ENCODE measurements at places on chromosomes 12 and 14.

DNA sequence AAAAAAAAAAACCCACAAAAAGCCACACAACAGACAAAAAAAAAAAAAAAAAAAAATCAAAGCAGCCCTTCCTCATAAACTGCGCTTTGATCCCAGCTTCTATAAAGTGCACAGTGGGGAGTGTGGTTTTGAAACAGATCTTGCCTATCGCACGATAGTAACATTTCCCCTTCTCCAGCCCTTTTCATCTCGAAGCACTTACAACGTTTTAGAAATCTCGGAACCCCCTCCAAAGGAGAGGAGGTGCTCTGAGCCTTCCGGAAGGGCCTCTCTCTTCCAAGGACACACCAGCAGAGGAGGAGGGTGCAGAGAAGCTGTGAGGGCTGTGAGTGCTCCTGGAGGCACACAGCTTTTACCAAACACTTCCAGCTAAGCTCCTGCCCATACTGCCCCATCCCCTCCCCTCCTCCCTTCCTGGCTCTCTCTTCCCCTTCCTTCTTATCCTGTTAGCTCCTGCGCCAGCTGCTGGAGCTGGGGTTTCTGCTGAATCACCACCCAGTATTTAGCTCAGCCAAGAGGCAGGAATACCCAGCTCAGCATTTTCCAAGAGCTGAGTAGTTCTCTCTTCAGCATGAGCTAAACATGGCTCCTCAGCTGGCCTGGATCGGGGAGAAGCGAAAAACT lies 28.4 kb downstream of the SLC7A8 start:
- no peak for DNase-seq

DNA sequence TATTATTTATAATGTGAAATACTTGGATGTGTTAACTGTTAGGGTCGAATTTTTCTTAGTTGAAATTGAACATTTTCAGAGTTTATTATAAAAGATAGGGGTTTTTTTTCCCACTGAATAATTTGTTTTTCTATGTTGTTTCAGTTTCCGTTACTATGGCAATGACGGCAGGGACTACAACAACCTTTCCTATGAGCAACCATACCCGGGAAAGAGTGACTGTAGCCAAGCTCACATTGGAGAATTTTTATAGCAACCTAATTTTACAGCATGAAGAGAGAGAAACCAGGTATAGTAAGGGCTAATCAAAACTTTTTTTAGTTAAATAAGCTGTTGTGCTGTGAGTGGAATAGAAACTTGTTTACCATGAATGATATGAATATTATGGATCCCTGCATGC lies 35.1 kb upstream of the BMAL2 start:
- no peak for DNase-seq

- no peak for DNase-seq
These were observed 22.6 kb downstream of the CLSTN3 start for GRCh38 chr12:7152818-7153217.

DNA sequence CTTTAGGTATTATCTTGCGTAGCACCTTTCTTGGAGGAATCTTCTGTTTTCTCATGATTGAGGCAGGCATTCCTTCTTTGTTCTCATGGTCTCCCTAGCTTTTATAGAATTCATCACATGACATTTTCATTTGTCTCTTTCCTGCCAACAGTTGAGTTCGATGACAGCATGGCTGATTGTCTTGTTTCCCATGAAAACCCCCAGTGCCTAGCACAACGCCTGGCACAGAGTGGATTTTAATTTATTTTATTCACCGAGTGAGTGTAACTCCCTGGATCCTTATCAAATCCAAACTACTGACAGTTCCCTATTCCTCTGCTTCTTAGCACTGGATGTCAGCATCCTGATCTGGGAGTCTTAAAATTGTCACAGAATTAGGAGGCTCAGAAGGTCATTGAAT lies 182.6 kb downstream of the SUDS3 start:
- no peak for DNase-seq

DNA sequence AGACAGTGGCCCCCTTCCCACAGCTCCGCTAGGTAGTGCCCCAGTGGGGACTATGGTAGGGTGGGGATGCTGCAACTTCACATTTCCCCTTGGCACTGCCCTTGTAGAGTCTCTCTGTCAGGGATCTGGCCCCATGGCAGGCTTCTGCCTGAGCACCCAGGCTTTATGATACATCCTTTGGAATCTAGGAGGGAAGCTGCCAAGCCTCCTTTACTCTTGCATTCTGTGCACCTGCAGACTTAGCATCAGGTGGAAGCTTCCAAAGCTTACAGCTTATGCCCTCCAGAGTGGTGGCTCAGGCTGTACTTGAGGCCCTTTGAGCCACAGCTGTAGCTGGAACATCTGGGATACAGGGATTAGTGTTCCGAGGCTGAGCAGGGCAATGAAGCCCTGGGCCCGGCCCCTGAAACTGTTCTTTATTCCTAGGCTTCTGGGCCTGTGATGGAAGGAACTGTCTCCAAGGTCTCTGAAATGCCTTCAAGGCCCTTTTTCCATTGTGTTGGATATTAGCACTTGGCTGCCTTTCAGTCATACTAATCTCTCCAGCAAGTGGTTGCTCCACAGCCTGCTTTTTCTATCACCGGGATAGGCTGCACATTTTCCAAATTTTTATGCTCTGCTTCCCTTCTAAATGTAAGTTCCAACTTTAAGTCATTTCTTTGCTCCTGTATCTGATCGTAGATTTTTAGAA lies 22.2 kb upstream of the OR6J1 start:
- DNase-seq: no peak

GRCh38 chr14:61215222-61216020 lies 65.7 kb downstream of the TMEM30B start:
- no peak for DNase-seq

DNA sequence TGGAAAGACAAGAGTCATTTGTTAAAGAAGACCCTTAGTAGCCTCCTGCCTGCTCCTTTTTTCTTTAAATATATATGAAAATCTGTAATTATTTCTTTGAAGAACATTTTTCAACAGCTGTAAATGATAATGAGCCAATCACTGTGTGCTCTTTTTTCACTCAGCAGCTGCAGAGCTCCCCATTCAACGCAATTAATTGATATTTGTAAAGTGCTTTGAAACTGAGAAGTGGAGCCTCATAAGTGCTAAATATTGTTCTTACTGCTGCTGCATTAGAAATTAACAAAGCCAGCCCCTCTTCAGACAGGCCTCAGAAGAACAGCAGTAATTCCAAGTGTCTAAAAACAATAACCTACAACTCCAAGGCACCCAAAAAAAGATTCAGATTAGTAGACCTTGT lies 224.3 kb downstream of the GXYLT1 start:
- no peak for DNase-seq

- DNase-seq: no peak
These were observed 9.4 kb downstream of the SART3 start for GRCh38 chr12:108551535-108551934.

GRCh38 chr14:55540847-55541773 lies 38.9 kb upstream of the KTN1 start:
- no peak for DNase-seq

- no peak for DNase-seq
These were observed 567.2 kb downstream of the SNAPC1 start for GRCh38 chr14:62329427-62329826.

DNA sequence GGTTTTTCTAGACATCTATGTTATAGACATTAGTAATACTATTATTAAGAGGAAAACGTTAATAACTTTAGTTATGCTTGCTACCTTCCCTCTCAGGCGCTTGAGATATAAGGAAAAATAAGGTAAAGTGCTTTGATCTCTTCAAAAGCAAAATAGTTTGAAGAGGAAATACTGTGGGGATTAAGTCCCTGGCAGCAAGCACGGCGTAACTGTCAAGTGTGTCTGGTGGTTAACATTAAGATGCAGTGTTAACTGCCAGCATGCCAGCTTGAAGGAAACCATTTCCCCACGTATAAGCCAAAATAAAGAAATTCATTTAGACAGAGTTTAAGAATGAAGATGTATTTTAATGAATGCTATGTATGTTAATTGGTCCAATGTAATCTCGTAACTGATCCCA lies 31.8 kb downstream of the PELI2 start:
- DNase-seq: no peak

DNA sequence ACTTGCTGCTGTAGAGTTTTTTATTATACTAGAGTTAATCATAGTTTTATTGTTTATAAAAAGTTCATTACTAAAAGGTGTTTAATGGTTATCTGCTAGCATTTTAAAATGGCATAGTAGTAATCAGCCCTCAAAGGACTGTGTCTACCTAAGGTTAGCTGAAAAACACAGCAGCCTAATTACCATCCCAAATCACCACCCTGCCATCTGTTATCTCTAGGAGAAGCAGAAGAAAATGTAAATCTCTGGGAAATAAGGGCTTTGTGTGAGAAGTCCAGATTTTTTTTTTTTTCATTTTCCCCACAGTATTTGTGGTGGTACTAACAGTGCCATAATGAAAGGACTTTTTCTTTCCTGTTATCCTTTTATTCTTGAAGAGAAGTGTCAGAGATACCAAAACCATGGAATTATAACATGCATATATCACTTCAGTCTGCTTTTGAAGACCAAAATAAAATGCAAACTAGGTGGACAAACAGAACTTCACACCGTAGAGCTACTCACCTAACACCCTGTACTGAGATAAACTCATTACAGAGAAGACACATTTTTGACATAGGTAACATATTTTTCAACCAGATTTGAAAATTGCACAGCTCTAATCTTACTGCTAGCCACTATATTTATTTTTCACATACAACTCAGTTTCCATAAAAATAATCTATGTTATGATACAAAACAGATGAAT lies 876.2 kb downstream of the C12orf50 start:
- DNase-seq: no peak

- DNase-seq: no peak
These were observed 52.0 kb upstream of the SYNE2 start for GRCh38 chr14:63800651-63801375.

- peak; percentile 38 for DNase-seq
These were observed 5.8 kb upstream of the TBPL2 start for GRCh38 chr14:55446127-55446736.

- DNase-seq: no peak
These were observed 206.4 kb upstream of the GZMB start for GRCh38 chr14:24840204-24840893.

- DNase-seq: no peak
These were observed 905.4 kb downstream of the SLC16A7 start for GRCh38 chr12:60501124-60501729.

- DNase-seq: no peak
These were observed 32.5 kb downstream of the PACS2 start for GRCh38 chr14:105346876-105347586.

DNA sequence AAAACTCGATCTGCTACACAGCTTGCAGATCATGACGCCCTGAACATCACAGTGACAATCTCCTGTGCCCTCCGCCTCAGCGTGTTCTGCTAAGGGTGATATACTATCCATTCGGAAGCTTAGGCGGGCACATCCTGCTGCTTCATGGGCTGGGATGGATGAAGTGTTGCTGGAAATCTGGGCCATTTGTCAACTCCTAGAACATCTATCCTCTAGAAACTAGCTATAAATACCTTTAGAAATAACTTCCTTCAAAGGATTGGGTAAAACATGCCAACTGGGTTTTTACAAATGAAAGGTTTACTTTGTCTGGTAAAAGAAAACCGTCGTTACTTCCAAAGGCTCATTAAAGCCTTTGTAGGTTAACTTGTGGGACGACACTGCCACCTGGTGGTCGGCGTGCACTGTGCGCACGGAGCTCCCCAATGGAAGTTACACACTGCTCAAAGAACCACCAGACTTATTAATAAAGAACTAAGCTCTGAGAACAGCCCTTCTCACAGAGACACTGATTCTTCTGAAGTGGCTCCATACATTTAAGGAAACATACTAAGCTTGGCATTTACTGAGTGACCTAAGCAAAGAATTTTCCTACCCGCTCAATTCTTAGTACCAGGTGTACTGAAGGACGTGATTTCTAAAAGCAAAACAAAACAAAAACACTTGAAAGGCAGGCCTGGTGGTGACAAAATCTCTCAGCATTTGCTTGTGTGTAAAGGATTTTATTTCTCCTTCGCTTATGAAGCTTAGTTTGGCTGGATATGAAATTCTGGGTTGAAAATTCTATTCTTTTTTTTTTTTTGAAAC lies 21.6 kb upstream of the CACNA2D4 start:
- peak; percentile 95 for DNase-seq

GRCh38 chr14:101132588-101132987 lies 229.1 kb upstream of the RTL1 start:
- no peak for DNase-seq

GRCh38 chr12:89874146-89874545 lies 165.5 kb upstream of the ATP2B1 start:
- no peak for DNase-seq

- no peak for DNase-seq
These were observed 16.1 kb downstream of the GRIP1 start for GRCh38 chr12:66662729-66663128.

GRCh38 chr12:56630180-56630632 lies at the start of gene BAZ2A:
BAZ2A (minus strand) TSS chr12:56630326; CDS start chr12:56617530, 12,796 bp downstream.
- DNase-seq: peak; percentile 80

- no peak for DNase-seq
These were observed 41.1 kb downstream of the BBS10 start for GRCh38 chr12:76307083-76307482.

- DNase-seq: no peak
These were observed 44.4 kb upstream of the PLEKHA5 start for GRCh38 chr12:19085090-19085489.

- no peak for DNase-seq
These were observed 7.8 kb downstream of the CKB start for GRCh38 chr14:103514596-103515421.

DNA sequence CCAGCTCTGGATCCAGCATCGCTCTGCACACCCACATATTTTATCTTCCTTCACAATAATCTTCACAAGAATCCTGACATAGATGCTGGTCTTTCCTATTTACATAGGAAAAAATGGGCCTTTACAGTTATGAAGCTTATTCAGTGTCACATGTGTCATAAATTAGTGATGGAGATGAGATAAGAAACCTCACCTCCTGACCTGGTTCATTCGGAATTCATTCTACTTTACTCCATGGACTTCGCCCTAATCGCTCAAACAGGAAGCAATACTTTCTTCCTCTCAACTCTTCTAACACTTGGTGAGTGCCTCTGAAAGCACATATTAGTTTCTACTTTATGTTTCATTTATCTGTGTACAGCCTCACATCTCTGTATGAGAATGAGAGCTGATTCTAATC lies 12.0 kb upstream of the SINHCAF start:
- DNase-seq: no peak

DNA sequence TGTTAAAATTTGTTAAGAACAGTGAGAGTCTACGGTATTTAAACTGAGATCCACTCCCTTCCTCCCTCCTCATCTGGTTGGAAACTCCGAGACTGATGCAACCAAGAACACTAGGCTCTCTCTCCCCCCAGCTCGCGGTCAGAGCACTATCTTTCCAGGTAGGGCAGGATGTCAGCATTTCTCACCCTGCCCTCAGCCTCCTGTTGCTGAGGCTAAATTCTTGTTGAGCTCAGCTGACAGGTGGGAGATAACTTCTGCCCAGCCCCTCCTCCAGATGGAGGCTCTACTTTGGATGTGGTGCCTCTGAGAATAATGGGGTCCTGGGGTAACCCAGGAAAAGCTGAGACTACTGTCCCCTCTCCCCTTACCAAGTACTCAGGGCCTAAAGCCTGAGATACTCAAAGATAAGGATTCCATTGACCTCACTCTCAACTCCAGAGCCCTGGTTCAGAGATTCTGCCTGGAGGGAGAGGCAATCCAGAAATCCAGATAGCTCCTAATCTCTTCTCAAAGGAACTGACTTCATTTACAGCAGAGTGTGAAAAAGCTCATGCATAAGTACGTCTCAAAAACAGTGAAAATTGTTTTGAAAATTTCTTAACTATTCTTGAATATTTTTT lies 110.1 kb downstream of the EML5 start:
- DNase-seq: no peak
